ENCODE measurements at places on chromosomes 5 and 9.

DNA sequence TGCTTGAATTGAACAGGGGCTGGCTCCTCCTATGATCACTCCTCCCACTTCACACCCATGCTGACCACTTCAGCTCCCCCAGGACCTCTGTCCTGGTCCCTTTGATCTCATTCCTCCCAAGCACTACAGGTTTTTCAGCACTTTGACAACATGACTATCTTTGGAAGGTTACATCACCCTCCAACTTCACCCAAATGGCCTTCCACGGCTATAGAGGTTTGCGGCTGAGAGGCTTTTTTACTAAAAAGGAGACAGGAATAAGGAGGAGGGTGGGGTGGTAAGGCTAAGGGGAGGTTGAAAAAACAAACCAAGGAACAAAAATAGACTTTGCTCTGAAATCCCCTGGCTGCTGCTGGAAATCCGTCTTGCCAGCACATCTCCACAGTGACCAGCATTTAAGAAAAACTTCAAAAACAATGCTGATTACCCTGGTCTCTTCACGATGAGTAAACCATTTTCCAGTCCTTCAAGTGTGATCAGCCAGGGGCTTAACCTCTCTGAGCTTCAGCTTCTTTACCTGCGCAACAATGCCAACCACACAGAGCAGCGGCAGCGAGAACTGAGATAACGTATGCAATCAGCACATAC is 102.7 kb downstream of the DPYSL3 start:
- no peak for DNase-seq

DNA sequence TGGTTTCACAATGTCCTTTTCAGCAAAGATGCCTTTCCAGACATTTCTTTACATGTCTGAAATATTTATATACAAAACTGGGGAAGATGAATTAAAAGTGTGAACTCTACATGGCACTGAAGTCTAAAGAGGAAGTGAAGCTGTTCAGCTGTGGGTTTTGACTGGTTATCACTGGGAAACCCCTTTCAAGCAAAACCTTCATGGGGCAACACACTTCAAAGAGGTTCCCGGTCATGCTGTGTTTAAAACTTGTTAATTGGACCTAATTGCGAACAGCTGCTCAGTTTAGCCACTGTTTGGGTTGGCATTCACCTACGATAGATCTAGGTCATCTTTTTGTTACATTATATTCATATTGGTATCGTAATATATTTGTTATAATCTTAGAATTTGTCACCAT is 20.0 kb upstream of the GDNF start:
- DNase-seq, result no peak

DNA sequence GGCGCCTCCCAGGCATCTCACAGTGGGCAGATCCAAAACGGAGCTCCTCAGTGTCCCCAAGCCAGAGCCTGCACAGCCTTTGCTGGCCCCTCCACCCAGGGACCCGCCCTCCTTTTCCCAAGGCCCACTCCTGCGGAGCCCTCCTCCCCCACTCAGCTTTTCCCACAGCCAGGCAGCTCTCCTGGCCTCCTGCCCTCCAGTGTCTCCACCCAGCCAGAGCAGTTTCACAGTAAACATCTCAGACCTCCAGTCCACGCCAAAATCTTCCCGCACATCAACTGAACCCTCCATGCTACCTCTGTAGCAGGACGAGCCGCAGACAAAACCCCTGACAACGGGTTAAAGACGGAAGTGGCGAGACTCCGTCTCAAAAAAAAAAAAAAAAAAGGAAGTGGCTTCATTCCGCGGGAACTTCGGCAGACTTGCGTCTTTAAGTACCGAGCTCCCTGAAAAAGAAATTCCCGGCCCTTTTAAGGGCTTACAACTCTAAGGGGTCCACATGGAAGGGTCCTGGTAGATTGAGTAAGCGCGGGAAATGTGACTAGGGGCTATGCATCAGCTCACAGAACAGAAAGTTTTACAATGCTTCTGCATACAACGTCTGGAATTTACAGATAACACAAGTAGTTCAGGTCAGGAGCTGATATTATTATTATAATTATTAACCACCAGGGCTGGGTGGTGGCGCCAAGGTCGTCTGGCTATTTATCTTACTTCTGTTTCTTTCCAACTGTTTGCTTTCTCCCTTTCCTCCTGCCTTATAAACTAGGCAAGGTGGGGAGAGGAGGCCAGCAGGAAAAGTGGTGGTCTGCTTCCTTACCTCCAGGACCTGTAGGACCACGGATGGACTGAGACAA is 11.4 kb upstream of the GRIN1 start:
- DNase-seq, result peak; percentile 59

- no peak for DNase-seq
These were observed 16.6 kb upstream of the TGFBI start for GRCh38 chr5:136012041-136012804.

- DNase-seq, result no peak
These were observed 61.8 kb downstream of the C9 start for GRCh38 chr5:39302472-39302871.

GRCh38 chr9:112887381-112887780 is 3.3 kb downstream of the SLC46A2 start:
- DNase-seq, result no peak

GRCh38 chr5:93591323-93591945 is 8.4 kb downstream of the NR2F1 start:
- DNase-seq, result no peak

- DNase-seq, result no peak
These were observed 236.3 kb upstream of the SEMA6A start for GRCh38 chr5:116810951-116811350.

- no peak for DNase-seq
These were observed 36.3 kb downstream of the ZNF483 start for GRCh38 chr9:111561165-111561719.

DNA sequence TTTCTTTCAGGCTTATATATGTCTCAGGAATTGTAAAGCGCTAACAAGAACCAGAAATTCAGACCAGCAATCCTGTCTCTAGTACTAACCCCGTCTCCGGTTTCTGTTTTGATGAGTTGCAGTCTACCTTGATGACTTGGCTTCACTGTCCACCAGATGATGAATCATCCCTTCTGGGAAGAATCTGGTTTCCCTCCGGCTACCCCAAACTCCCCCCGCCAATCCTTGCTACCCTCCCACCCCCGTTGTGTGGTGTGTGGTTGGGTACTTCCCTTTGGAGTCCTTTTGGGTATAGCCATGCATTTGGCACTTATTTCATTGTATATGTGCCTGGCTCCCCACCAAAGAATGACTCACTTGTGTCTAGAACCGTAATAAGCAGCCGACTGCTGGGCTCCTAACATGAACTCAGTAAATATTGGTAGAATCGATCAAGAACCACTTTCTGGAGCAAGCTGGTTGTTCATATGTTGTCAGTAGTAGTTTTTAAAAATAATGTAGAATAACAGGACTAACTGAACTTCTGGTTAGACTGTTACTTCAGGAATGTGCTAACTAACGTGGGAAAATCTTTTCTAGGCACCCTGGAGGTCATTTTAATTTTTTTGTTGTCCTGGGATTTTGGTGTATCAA is 8.3 kb upstream of the TGFBI start:
- DNase-seq, result peak; percentile 25

DNA sequence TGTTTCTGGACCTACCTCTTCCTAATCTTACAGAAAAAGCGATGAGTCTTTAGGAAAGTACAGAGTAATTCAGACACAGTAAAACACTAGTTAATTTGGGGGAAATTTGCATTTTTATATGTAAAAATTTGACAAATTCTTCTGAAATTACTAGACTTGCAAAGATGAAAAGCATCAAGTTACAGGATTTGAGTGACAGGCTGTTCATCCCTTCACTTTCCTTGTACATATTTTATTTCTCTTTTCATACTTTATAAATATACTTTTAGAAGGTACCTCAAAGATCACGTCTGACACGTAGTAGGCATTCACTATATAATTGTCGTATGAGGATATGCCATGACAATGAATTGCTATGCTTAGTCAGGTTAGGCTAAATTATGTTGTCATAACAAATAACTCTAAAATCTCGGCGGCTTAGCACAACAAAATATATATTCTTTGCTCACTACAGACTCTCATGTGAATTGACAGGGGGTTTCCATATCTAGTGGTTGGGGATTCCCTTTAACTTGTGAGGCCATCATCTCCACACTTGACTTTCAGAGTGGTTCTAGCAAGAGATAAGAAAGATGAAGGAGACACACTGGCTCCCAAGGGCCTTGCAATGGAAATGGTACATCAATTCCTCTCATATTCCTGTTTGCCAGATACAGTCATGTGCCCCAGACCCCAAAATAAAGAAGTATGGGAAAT is 154.1 kb upstream of the TUT7 start:
- DNase-seq, result no peak

DNA sequence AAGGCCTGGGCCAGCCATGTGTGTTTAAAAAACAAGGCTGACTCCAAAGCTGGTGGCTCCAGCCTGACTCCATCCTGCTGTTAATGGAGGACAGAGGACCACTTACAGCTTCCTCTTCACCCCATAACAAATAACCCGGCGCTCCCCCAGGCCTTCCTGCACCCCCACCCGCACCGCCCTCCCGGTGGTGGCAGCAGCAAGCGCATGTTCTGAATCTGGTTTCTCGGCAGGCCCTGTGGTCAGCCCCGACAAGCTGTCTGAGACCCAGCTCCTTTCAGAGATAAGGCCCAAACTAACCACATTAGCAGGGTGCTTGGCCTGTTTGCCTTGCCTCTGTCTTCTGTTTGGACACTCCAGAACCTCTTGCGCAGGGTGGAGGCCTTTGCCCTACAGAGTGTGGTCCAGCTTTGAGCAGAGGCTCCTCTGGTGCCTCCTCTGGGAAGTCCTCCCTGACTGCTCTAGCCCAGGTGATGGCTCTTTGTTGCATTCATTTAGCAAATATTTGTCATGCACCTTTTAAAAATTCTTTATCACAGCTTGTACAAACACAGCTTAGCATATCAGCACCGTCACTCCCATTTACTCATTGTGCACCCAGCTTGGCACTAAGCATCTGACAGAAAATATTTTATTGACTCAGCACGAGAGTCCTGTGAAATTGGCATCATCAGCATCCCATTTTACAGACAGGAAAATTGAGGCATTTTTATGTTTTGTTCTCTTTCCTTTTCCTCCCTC is 78.4 kb downstream of the NDFIP1 start:
- no peak for DNase-seq

DNA sequence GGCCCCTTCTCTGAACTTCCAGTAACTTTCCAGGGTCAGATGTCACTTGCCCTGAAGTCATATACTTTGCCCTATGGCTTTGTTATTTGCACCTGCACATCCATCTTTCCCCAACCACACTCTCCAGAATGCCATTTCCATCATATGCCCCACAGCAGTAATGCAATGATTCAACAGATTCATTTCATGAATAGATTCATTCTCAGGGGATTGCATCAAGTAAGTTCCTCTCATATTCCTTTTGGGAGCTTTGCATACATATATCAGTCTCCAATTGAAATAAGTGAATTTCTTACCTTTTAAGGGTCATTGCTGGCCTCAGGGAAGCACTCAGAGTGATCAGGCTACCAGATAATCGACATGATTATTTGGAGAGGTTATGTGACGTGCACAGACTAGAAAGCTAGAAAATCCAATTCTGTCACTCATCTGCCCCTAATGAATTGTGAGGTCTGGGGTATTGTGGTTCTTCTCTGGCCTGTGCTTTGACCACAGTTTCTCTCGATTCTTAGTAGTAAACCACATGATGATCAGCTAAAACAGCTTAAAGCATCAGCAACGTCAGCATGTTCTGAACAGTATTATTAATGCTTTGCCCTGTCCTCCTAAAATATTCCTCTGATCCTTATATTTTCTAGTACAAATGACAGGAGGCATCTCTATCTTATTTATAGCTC is 179.9 kb downstream of the ATPSCKMT start:
- DNase-seq, result no peak

GRCh38 chr9:138101444-138102234 is 224.1 kb downstream of the CACNA1B start:
- no peak for DNase-seq

- DNase-seq, result no peak
These were observed 272.4 kb downstream of the ARRDC3 start for GRCh38 chr5:91110686-91111085.

DNA sequence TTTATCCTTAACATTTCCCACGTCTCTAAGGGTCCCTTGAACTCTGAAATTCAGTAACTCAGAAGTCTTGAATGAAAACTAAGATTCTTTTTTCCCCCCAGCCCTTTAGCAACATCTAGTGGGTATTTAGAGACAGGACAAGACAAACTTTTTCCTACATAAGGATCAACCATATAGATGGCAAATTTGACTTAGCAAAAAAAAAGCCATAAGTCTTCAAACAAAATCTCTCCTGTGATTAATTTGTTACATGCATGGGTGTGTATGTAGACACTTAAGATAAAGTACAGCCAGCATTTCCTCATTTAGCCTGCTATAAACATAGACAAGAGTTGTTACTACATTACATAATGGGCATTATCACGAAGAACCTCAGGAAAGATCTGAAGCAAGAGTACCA is 29.1 kb upstream of the ANKRD31 start:
- DNase-seq, result peak; percentile 51

All from CD4-positive, alpha-beta T cell treated with Interleukin-10 for 1 hour (primary cell).